ENCODE measurements at places on chromosomes 16 and 17.

- no peak overlapping the region for H3K27ac ChIP-seq
- no peak overlapping the region for H3K4me3 ChIP-seq
- no peak for DNase-seq
- H3K4me1 ChIP-seq: peaks cover 11% of the 10 kb centered on the region
These were observed 11.5 kb upstream of the WIPI1 start for GRCh38 chr17:68468788-68469187.

- H3K4me1 ChIP-seq: peaks cover 37% of the 10 kb centered on the region
- no peaks in the 10 kb centered on the region for H3K27me3 ChIP-seq
- no peak for DNase-seq
- no peak overlapping the region for H3K4me3 ChIP-seq
These were observed 180.2 kb downstream of the MSI2 start for GRCh38 chr17:57436565-57436964.

DNA sequence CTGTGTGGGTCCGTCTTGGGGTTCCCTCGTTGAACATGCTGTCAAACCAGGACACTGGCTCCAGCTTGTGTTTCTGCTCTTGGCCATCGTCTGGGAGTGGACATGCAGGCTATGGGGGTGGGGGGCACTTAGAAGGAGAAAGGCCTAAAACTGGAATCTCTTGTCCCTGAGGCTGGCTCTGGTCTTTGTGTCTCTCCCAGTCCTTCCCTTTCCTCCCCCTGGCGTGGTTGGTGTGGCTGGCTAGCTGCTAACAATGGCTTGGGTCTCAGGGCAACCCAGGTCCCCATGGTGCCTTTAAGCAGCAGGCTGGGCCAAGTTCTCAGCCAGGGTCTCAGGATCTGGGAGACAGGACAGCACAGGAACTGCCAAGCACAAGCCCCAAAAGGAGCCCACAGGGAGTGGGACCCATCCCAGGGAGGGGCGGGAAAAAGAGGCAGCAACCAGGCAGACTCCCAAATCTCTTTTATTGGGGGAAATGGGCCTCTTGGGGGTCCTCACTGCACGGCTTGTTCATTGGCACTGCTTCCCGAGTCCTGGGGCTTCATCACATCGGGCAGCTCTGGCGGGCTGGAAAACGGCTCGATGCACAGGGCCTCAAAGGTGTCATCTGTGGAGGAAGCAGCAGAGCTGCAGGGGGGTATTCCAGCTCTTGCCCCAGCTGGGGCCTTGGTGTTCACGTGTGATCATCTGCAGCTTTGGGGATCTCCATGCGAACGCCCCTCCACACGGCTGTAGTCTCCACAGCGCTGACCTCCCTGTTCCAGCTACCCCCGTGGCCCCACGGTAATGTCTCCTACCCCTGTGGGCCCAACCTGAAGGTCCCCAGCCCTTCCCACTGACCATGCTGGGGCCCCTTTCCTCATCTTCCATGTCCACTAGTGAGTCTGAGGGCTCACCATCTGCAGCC is 5.3 kb downstream of the ELOB start:
- no peak overlapping the region for H3K4me3 ChIP-seq
- no peak for DNase-seq
- H3K27me3 ChIP-seq: no peaks in the 10 kb centered on the region
- peaks cover 55% of the 10 kb centered on the region for H3K36me3 ChIP-seq
- H3K4me1 ChIP-seq: peaks cover 21% of the 10 kb centered on the region
- H3K27ac ChIP-seq: no peak overlapping the region

DNA sequence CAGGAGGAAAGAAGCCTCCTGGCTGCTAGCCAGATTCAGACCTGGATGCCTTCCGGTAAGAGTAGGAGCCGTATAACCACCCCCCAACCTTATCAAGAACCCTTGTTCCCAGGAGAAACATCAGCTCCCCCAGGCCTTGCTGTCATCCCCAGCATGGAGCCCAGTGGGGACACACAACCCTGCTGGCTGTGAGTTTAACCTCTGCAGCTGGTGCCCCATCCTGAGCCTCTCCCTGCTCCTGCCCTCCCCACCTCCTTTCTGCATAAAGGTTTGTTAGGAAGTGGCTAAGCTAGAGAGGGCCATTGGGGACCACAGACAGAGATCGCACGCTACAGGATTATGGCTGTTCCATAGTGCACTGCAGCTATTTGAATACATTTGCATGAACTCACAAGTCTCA is 55.5 kb upstream of the RPL38 start:
- H3K36me3 ChIP-seq: no peaks in the 10 kb centered on the region
- H3K27me3 ChIP-seq: no peaks in the 10 kb centered on the region
- no peak overlapping the region for H3K27ac ChIP-seq
- no peaks in the 10 kb centered on the region for H3K4me1 ChIP-seq
- DNase-seq: no peak

GRCh38 chr17:2250140-2251095 is 53.2 kb downstream of the SMG6 start:
- peak; percentile 59 for DNase-seq
- no peaks in the 10 kb centered on the region for H3K27me3 ChIP-seq
- peaks cover 73% of the 10 kb centered on the region for H3K36me3 ChIP-seq
- H3K4me1 ChIP-seq: peaks cover 86% of the 10 kb centered on the region

GRCh38 chr16:54320697-54321340 is 34.2 kb upstream of the IRX3 start:
- H3K4me1 ChIP-seq: no peaks in the 10 kb centered on the region
- H3K27ac ChIP-seq: no peak overlapping the region
- DNase-seq: no peak
- no peak overlapping the region for H3K4me3 ChIP-seq
- H3K36me3 ChIP-seq: no peaks in the 10 kb centered on the region

- no peak overlapping the region for H3K4me3 ChIP-seq
- peaks cover 14% of the 10 kb centered on the region for H3K4me1 ChIP-seq
- H3K27ac ChIP-seq: no peak overlapping the region
- no peaks in the 10 kb centered on the region for H3K27me3 ChIP-seq
These were observed 26.2 kb upstream of the AXIN2 start for GRCh38 chr17:65587534-65588180.

- H3K27me3 ChIP-seq: no peaks in the 10 kb centered on the region
- H3K4me3 ChIP-seq: no peak overlapping the region
- H3K4me1 ChIP-seq: no peaks in the 10 kb centered on the region
- no peak overlapping the region for H3K27ac ChIP-seq
- no peak for DNase-seq
These were observed 188.0 kb downstream of the SOX9 start for GRCh38 chr17:72308744-72309385.

DNA sequence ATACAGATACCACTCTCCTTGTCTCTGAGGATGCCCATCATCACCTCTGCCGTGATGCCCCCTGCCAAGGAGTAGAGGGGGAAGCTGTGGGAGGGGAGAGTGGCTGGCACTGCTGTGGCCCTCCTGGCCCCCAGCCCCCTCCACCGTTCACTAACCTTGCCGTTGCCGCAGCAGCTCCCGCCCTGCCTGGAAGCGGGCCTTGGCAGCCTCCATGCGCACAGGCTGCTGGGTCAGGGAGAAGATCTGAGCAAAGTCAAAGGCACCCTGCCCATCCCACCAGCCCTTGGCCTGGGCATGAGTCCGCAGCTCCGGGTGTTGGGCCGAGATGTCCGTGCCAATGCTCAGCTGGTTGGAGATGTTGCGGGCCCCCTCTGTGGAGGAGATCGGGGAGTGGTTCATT is 2.4 kb downstream of the SCRN2 start:
- peaks cover 5% of the 10 kb centered on the region for H3K36me3 ChIP-seq
- peaks cover 55% of the 10 kb centered on the region for H3K4me1 ChIP-seq
- no peaks in the 10 kb centered on the region for H3K27me3 ChIP-seq
- H3K27ac ChIP-seq: no peak overlapping the region
- no peak for DNase-seq

DNA sequence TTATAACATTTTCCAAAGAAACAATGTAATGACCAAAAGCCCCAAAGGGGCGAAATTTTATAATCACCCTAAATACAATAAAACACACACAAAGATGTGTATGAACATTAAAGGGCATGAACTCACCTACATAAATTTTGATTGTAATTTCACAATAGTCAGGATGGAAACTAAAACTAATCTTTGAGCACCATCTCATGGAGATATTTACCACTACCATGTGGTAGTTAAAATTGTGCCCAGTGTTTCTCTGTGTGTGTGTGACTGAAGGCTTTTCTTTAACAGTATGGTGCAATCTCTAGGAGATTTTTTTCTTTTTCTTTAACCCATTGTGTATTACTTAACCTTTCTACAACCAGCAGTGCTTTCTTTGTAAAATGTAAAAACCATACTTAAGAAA is 19.7 kb upstream of the MEIOC start:
- H3K36me3 ChIP-seq: no peaks in the 10 kb centered on the region
- peaks cover 26% of the 10 kb centered on the region for H3K27me3 ChIP-seq
- no peaks in the 10 kb centered on the region for H3K4me1 ChIP-seq
- no peak for DNase-seq

DNA sequence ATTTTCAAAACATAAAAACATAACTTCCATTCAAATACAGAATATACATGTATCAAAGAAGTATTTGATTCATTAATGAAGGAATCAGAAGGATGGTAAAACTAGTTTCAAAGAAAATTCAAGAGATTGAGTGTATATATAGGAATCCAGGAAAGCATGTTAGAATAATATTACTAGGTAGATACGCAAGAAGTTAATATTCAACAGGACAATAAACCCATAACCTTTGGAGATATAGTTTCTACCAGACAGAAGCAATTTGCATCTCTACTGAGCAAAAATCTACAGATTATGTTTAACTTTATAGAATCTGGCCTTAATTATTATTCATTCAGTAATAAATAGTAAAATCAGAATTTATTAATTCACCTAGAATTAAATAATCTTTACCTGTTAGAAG is 166.8 kb downstream of the CNTNAP4 start:
- no peak overlapping the region for H3K27ac ChIP-seq
- H3K4me1 ChIP-seq: no peaks in the 10 kb centered on the region
- no peak overlapping the region for H3K4me3 ChIP-seq
- H3K27me3 ChIP-seq: no peaks in the 10 kb centered on the region

DNA sequence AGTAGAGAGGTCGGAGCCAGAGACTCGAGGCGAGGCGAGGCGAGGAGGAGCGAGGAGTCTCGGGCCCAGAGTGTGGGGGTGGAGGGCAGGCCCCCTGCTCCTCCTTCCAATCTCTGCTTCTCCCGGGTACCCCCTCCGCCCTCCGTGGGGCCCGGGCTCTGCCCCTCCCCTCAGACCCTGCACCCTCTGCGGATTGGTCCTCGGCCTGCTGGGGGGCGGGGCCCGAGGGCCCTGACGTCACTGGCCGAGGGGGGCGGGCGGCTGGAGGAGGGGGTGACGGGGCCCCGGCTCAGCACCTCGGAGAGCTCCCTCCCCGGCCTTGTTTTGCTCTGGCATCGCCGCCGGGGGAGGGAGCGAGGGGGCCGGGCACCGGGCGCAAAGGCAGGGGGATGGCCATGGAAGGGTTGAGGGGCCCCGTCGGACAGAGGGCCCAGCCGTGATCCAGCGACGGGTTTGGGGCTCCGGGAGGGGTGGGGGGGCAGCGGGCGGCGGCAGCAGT is at the start of gene RUNDC3A:
RUNDC3A (plus strand) TSS at position 282 of the 499 bp plus-strand sequence. CDS start 232 bp downstream, outside the sequence.
- peak within 1 kb of the TSS; percentile 43 for H3K4me3 ChIP-seq
- peaks cover 2% of the 10 kb centered on the region for H3K36me3 ChIP-seq
- H3K27me3 ChIP-seq: peaks cover 43% of the 10 kb centered on the region
- peaks cover 16% of the 10 kb centered on the region for H3K4me1 ChIP-seq
- H3K27ac ChIP-seq: no peak within 1 kb of the TSS
- DNase-seq: peak; percentile 82

- H3K36me3 ChIP-seq: no peaks in the 10 kb centered on the region
- H3K27me3 ChIP-seq: no peaks in the 10 kb centered on the region
- H3K4me3 ChIP-seq: no peak overlapping the region
- peaks cover 15% of the 10 kb centered on the region for H3K4me1 ChIP-seq
- DNase-seq: no peak
These were observed 19.0 kb upstream of the LRRC37A3 start for GRCh38 chr17:64938290-64938689.

DNA sequence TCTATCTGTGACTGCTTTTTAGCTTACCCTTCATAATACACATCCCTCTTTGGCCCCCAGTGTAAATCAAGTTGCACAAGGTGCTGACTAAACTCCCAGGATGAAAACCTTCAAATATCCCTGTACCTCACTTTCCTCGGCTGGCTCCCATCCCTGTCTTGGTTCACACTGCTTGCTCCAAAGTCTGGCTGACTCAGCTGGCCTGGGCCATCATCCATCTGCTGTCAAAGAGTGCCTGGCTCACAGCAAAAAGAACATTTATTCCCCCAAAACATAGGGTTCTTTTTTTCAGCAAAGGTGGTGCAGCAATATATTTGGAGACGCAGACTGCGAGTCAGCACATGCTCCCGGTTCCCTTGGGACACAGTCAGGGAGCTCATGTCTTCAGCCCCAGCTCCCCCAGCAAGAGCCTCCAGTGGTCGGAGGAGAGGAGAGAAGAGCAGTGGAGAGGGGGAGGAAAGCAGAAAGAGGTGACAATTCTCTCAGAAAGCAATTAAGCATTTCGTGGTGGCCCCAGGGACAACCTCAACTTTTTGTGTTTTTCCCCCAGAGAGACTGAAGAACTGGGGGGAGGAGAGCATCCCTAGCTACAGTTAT is 26.1 kb downstream of the GPR142 start:
- no peaks in the 10 kb centered on the region for H3K36me3 ChIP-seq
- no peak for DNase-seq
- no peak overlapping the region for H3K27ac ChIP-seq
- no peak overlapping the region for H3K4me3 ChIP-seq
- H3K4me1 ChIP-seq: no peaks in the 10 kb centered on the region
- H3K27me3 ChIP-seq: peaks cover 6% of the 10 kb centered on the region

DNA sequence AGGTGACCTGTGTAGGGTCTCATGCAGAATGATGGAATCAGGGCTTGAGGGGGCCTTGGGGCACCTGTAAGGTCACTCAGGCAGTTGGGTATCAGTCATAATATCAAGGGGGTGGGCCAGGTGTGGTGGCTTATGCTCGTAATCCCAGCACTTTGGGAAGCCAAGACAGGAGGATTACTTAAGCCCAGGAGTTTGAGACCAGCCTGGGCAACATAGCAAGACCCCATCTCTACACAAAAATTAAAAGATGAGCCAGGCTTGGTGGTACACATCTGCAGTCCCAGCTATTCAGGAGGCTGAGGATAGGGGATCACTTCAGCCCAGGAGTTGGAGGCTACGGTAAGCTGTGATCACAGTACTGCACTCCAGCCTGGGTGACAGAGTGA is 7.5 kb downstream of the ERN2 start:
- H3K4me3 ChIP-seq: no peak overlapping the region
- peaks cover 16% of the 10 kb centered on the region for H3K27me3 ChIP-seq
- no peaks in the 10 kb centered on the region for H3K36me3 ChIP-seq
- no peaks in the 10 kb centered on the region for H3K4me1 ChIP-seq
- DNase-seq: no peak
- no peak overlapping the region for H3K27ac ChIP-seq

GRCh38 chr16:17382949-17383863 is 87.6 kb downstream of the XYLT1 start:
- H3K4me1 ChIP-seq: peaks cover 66% of the 10 kb centered on the region
- H3K4me3 ChIP-seq: peak overlapping the region; percentile 26
- no peaks in the 10 kb centered on the region for H3K27me3 ChIP-seq
- DNase-seq: no peak

GRCh38 chr17:18093616-18094408 is 6.1 kb downstream of the DRG2 start:
- H3K4me3 ChIP-seq: no peak overlapping the region
- no peaks in the 10 kb centered on the region for H3K27me3 ChIP-seq
- peak overlapping the region; percentile 10 for H3K27ac ChIP-seq
- peaks cover 34% of the 10 kb centered on the region for H3K36me3 ChIP-seq
- DNase-seq: no peak
- peaks cover 16% of the 10 kb centered on the region for H3K4me1 ChIP-seq

Data from activated CD4-positive, alpha-beta T cell treated with anti-CD3 and anti-CD28 coated beads, Interleukin-2, amount 10 ng/mL, durations not matched to agents 7 days and 5 days (primary cell).